ENCODE measurements at places on chromosomes 16 and 17.

DNA sequence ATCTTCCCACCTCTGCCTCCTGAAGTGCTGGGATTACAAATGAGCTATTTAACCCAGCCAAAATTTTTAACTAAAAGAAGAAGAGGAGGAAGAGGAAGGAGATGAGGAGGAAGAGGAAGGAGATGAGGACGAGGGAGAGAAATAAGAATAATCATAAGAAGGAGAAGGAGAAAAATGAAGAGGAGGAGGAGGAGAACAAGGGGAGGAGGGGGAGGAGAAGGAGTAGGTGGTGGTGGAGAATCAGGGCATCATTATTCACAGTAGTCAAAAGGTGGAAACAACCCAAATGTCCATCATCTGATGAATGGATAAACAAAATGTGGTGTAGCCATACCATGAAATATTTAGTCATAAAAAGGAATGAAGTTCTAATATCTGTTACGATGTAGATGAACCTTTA lies 21.2 kb upstream of the MGAT5B start:
- no peak for DNase-seq

- DNase-seq = no peak
These were observed 12.8 kb upstream of the RSKR start for GRCh38 chr17:28626818-28627217.

- DNase-seq = peak; percentile 86
These were observed 75.4 kb downstream of the YPEL2 start for GRCh38 chr17:59406808-59407381.

GRCh38 chr16:85412911-85413520 lies 200.1 kb upstream of the GSE1 start:
- DNase-seq = no peak

GRCh38 chr16:63037761-63038396 lies 1001.6 kb upstream of the CDH8 start:
- no peak for DNase-seq

DNA sequence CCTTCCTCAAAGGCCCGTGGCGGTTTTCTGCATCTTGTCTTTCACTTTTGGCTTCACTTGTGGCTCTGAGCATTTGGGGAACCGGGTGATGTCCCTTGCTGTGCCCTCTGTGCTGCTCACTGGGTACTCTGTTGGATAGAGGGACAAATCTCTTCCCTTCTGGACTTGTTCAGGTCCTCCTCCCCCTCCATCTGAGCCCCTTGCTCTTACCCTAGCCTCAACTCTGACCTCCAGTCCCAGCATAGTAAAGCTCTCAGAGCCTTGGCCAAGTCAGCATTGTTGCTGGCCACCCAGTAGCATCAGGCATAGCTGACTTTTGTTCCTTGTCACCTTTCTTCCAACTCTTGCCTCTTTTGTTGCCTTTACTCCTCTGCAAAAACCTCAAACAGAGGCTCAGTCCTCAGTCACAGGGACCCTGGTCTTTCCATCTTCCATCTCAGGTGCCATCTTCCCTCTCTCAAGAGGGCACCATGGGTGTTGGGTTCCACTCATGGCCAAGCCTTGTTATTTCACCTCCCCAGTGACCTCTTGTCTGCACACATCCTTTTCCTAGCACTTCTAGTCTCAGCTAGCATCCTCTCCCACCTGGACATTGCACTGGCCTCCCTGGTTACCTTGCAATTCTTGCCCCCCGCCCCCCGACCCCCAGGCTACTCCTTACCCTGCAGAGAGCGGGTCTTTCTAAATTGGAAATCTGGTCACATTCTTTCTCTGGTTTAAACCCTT lies 393 bp upstream of the PSMB10 start:
- no peak for DNase-seq

- peak; percentile 57 for DNase-seq
These were observed 28.3 kb downstream of the VPS35L start for GRCh38 chr16:19583665-19584300.

DNA sequence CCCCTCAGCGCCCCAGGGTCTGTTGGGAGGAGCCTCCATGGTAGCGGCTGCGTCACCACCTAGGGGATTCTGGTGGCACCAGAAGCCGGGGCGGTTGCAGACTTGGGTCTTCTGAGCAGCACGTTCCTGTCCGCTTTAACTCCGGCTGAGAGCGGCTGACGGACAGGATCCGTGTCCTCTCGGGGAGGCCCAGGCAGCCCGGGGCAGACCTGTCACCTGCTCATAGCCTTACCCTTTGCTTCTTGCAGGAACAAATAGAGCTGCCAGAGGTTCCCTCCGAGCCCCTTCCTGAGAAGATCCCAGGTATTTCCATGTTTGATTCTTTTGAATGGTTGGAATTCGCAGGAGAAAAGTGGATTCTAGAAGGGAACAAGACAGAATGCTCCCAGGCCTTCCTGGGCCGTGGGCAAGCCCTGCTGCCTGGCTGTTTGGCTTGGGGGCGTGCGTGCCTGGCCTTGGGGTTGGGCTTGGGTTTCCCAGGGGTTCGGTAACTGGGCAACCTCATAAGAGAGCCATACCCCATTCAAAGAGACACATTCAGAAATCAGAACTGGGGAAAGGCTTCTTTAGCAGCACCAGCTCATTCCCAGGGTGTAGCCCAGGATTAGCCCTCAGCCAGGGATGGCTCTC lies 6.6 kb downstream of the CHMP6 start:
- no peak for DNase-seq

DNA sequence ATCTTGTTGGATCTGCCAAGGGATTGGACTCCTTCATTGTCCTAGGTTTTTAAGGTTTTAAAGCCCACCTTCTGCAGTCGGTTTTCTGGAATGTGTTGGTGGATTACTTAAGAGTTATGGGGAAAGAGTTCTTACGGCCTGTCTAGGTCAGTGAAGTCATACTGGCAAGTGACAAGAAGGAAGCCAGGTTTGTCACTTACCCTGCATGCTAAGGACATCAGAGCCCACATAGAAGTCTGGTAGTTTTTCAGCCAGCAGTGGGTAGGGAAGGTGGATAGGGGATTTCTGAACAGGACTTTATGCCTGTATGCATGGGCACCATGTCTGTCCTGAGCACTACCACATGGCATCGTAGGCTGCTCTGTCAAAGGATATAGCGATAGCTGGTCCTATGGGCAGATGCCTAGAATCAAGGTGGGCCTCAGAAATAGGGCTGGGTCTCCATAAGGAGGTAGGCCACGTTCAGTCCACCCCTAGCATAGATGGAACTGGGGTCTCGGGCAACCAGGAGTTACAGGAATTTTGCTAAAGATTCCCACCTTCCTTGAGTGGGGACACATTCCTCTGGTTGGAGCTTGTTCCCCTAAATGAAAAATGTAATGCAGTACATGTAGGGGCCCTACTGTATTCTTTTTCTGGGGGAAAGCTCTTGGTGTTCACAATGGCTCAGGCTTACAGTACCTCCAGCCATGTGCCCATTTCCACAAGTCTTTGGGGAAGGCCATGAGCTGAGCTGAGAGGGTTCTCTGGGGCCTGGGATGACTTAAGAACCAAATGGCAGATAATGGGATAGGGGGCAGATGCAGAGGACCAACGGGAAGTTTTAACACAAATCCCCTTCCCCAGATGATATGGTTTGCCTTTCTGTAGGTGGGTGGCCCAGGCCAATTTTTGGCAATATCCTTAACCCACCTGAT lies 27.5 kb downstream of the TRPV2 start:
- peak; percentile 31 for DNase-seq

DNA sequence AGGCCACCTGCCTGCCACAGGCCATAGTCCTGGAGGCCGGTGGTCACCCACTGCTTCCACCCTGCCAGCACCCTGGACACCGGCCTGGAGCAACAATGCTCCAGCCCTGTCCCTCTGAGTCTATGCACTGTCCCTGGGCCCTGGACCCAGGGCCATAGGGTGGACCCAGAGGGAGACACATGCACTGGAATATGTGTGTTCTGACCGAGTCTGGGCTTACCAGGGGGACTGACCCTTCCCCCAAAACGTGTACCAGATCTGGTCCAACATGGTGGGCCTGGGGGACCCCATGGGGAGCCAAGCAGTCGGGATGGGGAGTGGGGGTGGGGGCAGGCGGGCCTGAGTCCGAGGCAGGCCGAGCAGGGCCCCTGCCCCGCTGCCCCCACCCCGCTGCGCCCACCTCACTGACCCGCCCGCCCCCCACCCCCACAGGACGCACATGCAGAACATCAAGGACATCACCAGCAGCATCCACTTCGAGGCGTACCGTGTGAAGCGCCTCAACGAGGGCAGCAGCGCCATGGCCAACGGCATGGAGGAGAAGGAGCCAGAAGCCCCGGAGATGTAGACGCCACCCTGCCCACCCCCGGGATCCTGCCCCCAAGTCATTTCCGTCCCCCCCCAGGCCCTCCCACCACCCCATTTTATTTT lies 357.4 kb downstream of the SEC14L1 start:
- DNase-seq = no peak

GRCh38 chr17:9115214-9116191 lies 94.2 kb downstream of the NTN1 start:
- DNase-seq = peak; percentile 48

- peak; percentile 2 for DNase-seq
These were observed 3.0 kb upstream of the ITGAX start for GRCh38 chr16:31351942-31352325.

- no peak for DNase-seq
These were observed 53.0 kb upstream of the RPL38 start for GRCh38 chr17:74150428-74151025.

- peak; percentile 15 for DNase-seq
These were observed 676 bp downstream of the CPD start for GRCh38 chr17:30379303-30379902.

DNA sequence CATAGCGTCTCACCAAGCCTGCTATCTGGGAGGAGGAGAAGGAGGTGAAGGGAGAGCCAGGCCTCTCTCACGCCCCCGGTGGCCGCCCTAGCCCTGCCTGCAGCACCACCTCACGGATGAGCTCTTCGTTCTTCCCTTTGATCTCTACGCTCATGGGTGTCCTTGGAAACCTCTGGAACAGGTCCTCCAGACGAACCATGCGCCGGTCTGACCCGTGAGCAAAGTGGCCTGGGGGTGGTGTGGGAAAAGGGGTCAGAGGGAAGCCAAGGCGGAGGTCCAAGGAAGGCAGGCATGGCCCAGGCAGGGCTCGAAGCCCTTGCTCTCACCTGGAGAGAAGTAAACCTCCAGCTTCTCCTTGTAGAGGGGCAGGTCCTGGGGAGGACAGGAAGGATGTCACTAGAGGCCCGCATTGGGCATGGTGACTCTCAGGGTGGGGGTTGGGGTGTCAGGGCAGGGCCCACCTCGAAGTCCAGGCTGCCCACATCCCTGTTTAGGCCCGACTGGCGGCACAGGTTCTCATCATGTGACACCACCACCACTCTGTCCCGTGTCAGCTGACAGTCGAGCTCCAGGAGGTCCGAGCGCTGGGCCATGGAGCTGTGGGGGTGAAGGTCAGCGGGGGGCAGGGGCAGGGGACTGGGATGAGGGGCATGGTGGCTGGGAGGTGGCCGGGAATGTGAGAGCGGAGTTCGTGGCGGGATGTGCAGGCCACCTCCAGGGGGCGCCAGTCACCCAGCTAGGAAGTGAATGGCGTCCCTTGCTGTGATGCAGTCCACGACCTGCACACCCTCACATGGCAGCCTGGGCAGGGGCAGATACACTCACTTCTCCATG lies 923 bp downstream of the GDPD3 start:
- DNase-seq = peak; percentile 54

GRCh38 chr16:414395-415169 lies 10.9 kb upstream of the RAB11FIP3 start:
- DNase-seq = peak; percentile 46

- DNase-seq = no peak
These were observed 410.0 kb downstream of the RBFOX1 start for GRCh38 chr16:7742626-7743025.

DNA sequence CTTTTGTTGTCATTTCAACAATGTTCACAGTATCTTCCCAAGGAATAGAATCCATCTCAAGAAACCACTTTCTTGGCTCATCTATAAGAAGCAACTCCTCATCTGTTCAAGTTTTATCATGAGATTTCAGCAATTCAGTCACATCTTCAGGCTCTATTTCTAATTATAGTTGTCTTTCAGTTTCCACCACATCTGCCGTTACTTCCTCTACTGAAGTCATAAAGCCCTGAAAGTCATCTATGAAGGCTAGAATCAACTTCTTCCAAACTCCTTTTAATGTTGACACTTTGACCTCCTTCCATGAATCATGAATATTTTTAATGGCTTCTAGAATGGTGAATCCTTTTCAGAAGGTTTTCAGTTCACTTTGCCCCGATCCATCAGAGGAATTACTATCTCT lies 102.1 kb downstream of the CDH13 start:
- DNase-seq = no peak

DNA sequence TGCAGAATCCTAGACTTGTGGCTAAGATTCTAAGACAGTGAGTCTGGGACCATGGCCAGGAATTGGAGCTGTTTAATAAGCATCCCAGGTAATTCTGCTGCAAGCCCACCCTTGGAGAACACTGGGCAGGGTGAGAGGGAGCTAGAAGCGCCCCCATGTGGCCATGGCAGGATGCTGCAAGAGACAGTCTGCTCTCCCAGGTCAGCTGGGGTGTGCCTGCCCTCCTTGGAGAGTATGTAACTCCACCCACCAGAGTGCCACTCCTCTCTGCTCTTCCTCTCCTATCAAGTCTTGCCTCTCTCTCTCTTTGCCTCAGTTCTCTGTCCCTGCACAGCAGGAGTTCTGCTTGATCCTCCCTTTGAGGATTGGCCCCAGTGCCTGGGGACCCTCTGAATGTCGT lies 14.9 kb downstream of the RCVRN start:
- peak; percentile 23 for DNase-seq

DNA sequence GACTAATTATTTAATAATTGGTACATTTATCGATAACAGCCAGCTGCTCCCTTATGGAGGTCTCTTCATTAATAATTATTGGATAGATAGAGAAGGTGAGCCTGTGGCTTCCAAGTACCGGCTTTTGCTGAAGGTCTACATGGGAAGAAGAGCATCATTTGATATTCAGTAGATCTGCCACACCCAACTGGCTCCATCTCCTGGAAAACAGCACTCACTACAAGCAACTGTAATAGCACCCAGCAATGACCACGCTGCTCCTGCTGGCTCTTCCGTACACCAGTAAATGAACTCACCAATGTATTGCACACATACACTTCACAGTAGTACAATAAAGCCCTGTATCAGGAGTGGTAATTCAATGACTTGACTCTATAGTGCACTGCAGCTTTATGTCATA lies 19.5 kb downstream of the MARVELD3 start:
- peak; percentile 38 for DNase-seq

DNA sequence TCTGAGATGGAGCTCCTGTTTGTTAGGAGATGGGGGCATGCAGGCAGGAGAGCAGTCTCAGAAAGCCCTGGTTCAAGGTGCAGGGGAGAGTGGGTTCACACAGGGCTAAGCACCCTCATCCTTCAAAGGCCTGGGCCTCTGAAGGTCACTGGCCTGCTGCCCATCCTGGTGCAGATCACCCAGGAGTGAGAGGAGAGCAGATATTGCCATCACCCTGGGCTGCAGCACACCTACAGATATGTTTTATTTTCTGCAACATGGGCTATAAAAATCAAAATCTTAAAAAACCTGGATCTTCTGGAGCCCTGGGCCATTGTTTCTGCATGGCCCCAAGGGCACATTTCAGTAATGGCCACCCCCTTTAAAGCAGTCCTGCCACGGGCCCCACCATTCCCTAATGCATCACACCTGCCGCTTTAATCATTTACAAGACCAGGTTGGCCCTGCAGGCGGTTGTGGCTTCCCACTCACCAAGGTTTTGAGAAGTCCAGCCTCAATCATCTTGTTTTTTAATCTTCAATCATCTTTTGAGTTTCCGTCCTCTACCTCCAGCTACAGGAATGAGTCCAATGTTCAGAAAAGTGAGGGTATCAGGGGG lies 20.4 kb upstream of the NUP93 start:
- no peak for DNase-seq

GRCh38 chr17:65529761-65530522 lies 31.5 kb downstream of the AXIN2 start:
- DNase-seq = no peak
